ENCODE measurements at places on chromosomes 7 and 10.

GRCh38 chr10:64040781-64041180, 519.6 kb downstream of the REEP3 start:
- DNase-seq, result no peak

GRCh38 chr10:992871-993270, 4.6 kb downstream of the GTPBP4 start:
- no peak for DNase-seq

DNA sequence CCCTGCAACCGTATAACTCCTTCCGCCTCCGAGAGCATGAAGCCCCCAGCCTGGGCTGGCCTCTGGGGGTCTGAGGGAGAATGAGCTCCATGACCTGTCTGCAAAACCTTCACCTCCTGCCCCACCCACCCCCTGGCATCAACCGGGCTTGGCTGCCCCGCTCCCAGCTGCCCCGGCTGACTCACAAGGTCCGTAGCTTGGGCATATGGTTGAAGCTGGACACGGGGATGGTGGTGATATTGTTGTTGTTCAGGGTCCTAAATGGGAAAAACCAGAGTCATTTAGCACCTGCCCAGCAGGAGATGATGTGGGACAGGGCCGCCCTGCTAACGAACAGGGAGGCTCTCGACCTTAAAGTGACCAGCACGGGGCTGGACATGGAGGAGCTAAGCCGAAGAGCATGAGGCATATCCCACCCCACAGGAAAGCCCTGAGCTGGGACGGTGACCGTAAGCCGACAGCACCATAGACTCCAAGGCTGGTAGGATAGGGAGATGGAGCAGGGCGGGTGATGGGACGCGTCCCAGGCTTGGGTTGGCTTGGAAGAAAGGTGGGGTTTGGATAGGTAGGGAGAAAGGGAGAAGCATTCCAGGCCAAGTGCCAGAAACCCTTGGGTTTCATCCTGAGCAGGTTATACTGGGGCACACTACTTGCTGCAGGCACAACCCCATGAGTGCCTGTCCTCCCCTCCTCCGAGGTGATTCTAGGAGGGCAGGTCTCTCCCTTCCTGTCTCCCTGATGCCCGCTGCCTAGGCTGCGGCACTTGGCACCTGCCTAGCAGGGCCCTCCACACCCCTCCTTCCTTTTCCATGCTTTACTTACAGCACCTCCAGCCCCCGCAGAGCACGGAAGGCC, 121.5 kb downstream of the SLIT1 start:
- no peak for DNase-seq

GRCh38 chr10:78212060-78212785, 178.6 kb downstream of the RPS24 start:
- no peak for DNase-seq

Data from stimulated activated CD8-positive, alpha-beta memory T cell treated with anti-CD3 and anti-CD28 coated beads, Interleukin-4, amount 100 ng/mL, for 4 hours (primary cell).